ENCODE measurements at places on chromosomes 2 and 18.

DNA sequence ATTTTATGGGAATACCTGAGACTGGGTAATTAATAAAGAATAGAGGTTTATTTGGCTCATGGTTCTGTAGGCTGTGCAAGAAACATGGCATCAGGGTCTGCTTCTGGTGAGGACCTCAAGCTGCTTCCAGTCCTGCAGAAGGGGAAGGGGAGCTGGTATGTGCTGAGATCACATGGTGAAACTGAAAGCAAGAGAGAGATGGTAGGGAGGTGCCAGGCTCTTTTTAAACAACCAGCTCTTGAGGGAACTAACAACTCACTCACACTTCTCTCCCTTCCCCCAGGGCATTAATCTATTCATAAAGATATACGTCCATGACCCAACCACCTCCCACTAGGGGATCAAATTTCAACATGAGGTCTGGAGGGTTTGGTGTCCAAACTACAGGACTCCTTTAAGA is 40.1 kb downstream of the AGPS start:
- no peak for DNase-seq

DNA sequence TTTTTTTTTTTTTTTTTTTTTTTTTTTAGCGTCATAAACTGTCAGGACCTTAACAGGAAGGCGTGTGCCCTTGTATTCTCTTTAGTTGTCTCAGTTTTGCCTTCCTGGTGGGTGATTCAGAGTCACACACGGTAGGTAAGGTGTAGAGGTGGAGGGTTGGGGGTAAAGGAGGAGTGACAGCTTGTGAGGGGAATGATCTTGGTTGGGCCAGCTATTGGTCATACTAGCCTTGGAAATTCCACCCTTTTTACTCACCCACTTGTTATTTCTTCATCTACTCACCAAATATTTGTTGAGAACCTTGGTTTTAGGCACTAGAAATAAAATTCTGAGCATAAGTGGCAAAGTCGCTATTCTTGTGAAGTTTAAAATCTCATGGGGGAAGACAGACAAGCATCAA is 22.2 kb downstream of the SMIM21 start:
- DNase-seq, result no peak

GRCh38 chr18:48013162-48013561 is 82.7 kb upstream of the SMAD2 start:
- no peak for DNase-seq

DNA sequence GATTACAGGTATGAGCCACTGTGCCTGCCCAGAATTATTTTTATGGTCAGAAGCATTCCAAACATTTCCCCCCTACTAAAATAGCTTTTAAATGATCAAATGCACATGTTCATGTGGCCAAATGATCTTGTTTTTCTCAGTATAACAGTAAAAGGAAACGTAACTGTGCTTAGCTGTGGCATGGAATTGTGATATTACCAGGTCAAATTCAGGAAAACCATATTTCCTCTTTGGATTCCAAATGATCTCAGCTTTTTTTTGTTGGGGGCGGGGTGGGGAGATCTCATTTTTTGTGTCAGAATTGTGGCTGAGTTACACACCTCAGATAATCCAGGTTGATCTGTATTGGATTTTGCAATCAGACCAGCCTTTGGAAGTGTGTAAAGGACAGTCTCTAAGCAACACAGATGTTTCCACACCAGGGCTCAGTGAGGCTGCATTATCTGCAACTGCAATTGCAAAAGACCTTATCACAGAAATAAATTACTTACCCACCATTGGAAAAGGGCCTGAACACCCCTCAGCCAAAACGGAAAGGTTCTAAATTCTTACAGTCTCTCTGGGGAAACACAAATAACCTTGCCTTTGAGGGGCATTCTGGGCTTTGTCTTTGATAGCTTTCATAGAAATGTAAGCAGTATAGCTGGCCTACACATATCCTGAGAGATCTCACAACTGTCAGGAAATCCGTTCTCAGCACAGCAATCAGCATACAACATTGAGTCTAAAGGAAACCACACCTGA is 8.4 kb downstream of the CASP10 start:
- DNase-seq, result peak; percentile 14

- no peak for DNase-seq
These were observed 79.5 kb downstream of the DGKD start for GRCh38 chr2:233433794-233434193.

DNA sequence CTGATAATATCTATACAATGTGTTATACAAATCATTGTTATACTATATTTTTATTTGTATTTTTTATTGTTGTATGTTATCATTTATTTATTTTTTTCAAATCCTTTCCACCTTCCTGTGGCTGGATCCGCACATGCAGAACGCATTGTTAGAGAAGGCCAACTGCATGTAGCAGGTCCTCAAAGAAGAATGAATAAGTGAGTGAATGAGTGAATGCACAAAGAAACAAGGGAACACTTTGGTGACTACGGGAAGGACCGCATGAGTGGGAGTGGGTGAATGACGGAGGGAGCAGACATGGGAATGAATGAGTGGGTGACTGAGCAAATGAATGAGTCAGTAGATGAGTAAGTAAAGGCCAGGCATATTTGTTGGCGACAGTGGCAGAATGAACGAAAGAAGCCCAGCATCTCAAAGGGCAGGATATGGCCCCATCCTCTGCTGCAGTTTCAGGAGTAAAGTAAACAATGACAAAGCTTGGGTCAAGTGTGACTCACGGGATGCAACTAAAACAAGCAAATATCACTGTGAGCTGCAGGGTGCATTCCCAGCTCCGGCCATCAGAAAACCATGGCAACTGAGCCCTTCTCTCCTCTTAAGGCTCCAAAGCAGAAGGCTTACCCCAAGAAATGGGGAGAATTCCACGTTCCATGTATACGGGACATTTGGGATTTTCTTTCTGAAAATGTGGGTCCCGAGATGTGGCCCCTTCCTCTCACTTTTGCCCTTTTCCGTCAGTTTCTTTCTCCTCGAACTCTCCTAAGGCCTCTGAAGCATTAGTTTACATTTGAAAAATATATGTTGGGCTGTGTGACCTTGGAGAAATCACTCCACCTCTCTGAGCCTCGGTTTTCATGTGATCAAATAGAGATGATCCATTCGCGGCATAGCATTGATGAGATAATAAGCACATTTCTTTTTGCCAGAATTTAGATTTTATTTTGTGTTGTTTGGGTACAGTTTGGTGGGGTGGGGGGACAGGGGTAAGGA is 24.5 kb downstream of the KCNF1 start:
- no peak for DNase-seq

DNA sequence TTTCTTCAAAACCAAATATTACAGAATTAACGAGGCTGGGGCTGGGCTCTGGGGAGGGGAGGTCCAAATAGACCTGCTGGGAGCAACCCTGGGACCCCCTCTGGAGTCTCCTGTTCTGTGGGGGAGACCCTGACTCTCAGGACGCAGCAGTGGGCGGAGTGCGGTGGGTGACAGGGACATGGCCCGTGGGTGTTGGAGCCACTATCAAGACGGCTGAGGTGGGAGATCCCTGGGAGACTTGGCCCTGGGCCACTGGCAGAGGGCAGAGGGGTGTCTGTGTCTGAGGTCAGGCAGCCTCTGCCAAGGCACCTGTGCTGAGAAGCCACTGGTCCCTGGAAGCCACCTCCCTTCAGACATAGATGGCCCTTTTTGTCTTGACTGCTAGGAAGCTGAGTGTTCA is 79.5 kb upstream of the CTDP1 start:
- DNase-seq, result no peak

DNA sequence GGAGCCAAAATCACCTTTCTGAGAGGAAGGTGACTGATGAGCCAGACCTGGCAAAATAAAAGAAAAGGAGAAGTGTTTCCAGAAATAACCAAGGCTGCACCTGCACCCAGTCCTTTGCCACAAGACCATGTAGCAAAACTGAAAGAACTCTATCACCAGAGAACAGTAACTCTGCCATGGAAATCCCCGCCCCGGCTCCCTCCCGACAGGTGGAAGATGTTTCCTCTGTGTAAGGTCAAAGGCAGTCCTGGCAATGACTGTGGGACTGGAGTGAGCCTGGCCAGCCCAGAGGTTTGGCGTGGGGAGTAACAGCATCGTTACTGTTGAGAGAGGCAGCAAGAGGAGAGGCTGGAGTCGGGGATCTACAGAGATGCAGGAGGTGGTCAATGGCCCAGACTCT is 42.3 kb downstream of the SPRED2 start:
- no peak for DNase-seq

- no peak for DNase-seq
These were observed 3.5 kb upstream of the ASXL2 start for GRCh38 chr2:25881764-25882163.

All from putamen (tissue), 1 donor.